Esophagus muscularis mucosa (tissue), 4 donors: ENCODE measurements at places on chromosomes 12 and 14. TPM values are rescaled to one million over a fixed set of nuclear protein-coding genes. Genes with fewer than 3 reads are reported as not detected.

DNA sequence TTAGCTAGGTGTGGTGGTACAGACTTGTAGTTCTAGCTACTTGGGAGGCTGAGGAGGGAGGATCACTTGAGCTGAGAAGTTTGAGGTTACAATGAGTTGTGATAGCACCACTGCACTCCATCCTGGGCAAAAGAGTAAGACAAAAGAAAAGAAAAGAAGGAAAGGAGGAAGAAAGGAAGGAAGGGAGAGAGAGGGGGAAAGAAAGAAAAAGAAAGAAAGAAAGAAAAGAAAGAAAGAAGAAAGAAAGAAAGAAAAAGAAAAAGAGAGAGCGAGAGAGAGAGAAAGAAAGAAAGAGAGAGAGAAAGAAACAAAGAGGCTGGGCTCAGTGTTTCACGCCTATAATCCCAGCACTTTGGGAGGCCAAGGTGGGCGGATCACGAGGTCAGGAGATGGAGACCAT is 10.3 kb upstream of the GNPTAB start:
- H3K27ac ChIP-seq = no peak overlapping the region
- H3K4me3 ChIP-seq = no peak overlapping the region
- H3K4me1 ChIP-seq = peaks cover 5% of the 10 kb centered on the region
- no peak for DNase-seq
- H3K27me3 ChIP-seq = no peaks in the 10 kb centered on the region
- H3K36me3 ChIP-seq = no peaks in the 10 kb centered on the region

DNA sequence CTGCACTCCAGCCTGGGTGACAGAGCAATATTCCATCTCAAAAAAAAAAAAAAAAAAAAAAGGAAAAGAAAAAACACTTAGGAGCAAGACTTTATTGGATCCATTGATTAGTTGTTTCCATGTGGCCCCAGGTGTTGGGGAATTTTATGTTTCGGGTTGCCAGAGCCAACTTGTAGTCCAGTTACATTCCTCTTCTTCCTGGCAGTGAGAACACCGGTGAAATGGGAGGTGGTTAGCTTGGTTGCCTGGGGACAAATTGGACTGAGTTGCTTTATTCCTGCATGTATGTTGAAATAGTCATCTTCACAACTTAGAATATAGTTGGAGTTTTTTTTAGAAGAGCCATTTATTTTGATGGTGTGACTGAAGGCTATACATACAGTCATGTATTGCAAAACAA is 12.6 kb downstream of the RCOR1 start:
- DNase-seq = no peak
- no peaks in the 10 kb centered on the region for H3K36me3 ChIP-seq
- H3K27me3 ChIP-seq = no peaks in the 10 kb centered on the region
- no peak overlapping the region for H3K27ac ChIP-seq
- H3K4me3 ChIP-seq = no peak overlapping the region

DNA sequence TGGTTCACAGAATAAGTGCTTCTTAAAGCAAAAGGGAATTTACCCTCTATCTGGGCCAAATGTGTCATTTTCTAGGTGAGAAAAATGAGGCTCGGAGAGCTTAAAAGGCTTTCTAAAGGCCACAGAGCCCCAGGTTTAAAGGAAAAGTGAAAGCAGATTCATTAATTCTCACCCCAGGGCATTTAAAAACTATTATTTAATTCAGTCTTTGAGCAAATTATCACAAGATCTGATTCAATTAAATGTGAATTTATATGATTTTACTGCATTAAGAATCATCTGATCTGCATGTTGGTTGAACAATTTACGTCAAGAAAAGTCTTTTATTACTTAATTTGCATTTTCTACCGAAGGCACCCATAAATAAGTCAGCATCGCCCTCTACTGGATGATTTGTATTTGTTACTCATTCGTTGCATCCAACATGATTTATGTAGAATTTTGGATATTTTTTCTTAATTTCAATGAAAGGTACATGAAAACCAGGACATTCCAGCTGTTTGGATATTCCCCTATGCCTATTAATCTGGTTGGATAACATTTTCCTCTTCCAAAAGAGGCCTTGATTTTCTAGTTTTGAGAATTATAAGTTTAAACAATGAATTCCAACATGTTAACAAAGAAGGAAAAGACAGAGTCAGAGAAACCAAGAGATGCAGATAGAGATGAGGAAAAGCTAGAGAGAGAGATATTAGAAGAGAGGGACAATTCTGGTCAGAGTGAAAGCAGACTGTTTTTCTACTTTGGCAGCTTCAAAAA is 19.1 kb upstream of the DHRS7 start:
- H3K27ac ChIP-seq = peak overlapping the region; percentile 54
- H3K36me3 ChIP-seq = no peaks in the 10 kb centered on the region
- peaks cover 13% of the 10 kb centered on the region for H3K4me1 ChIP-seq
- H3K27me3 ChIP-seq = no peaks in the 10 kb centered on the region
- H3K4me3 ChIP-seq = peak overlapping the region; percentile 60

The GPR132 gene
- total RNA-seq = 1.2 TPM

DNA sequence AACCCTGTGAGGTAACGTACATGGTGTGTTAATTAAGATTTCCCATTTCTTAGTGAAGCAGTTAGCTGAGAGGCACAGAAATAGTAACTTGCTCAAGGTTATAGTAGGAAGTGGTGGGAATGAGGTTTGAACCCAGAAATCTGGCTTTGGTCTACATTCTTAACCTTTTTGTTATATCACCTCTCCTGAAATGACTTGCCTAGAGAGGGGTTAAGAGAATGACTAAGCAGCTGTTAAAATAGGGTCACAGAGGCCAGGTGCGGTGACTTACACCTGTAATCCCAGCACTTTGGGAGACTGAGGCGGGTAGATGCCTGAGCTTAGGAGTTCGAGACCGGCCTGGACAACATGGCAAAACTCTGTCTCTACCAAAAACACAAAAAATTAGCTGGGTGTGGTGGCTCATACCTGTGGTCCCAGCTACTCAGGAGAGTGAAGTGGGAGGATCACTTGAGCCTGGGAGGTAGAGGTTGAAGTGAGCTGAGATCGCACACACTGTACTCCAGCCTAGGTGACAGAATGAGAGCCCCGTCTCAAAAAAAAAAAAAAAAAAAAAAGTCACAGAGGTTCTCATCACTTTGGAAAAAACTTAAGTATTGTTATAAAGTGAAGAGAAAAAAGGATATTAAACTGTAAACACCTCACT is 57.6 kb upstream of the RD3L start:
- DNase-seq = no peak
- H3K27ac ChIP-seq = no peak overlapping the region
- H3K4me1 ChIP-seq = no peaks in the 10 kb centered on the region

- peaks cover 41% of the 10 kb centered on the region for H3K27me3 ChIP-seq
- no peak overlapping the region for H3K4me3 ChIP-seq
- H3K27ac ChIP-seq = no peak overlapping the region
Observed at GRCh38 chr14:76537906-76538647, 162.1 kb downstream of the ESRRB start.

DNA sequence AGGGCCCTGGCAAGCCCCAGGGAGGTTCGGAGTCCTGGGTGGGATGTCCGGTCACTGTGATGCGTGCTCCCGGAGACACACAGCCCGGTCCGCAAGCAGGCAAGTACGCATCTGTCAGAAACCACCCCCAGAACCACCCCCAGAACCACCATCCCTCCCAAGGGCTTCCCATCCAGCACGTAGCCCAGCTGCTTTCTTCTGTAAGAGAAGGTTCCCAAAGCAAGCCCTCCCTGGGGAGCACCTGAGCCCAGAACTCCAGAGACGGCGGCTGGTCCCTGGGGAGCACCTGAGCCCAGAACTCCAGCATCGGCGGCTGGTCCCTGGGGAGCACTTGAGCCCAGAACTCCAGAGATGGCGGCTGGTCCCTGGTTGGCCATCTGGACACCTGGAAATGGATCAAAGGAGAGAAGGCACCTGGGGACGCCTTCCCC is 2.6 kb upstream of the FBRSL1 start:
- DNase-seq = no peak
- H3K27me3 ChIP-seq = peaks cover under 1% of the 10 kb centered on the region

GRCh38 chr12:4786795-4787194 is 66.6 kb downstream of the GALNT8 start:
- no peak overlapping the region for H3K27ac ChIP-seq
- no peak for DNase-seq
- no peak overlapping the region for H3K4me3 ChIP-seq
- H3K27me3 ChIP-seq = no peaks in the 10 kb centered on the region

The SLC7A7 gene
- total RNA-seq = 9.6 TPM

- DNase-seq = no peak
- no peaks in the 10 kb centered on the region for H3K36me3 ChIP-seq
- H3K4me1 ChIP-seq = no peaks in the 10 kb centered on the region
- H3K4me3 ChIP-seq = no peak overlapping the region
Observed at GRCh38 chr14:29716150-29716549, 211.5 kb downstream of the PRKD1 start.

The OSBPL8 gene
- 54.5 TPM for total RNA-seq

DNA sequence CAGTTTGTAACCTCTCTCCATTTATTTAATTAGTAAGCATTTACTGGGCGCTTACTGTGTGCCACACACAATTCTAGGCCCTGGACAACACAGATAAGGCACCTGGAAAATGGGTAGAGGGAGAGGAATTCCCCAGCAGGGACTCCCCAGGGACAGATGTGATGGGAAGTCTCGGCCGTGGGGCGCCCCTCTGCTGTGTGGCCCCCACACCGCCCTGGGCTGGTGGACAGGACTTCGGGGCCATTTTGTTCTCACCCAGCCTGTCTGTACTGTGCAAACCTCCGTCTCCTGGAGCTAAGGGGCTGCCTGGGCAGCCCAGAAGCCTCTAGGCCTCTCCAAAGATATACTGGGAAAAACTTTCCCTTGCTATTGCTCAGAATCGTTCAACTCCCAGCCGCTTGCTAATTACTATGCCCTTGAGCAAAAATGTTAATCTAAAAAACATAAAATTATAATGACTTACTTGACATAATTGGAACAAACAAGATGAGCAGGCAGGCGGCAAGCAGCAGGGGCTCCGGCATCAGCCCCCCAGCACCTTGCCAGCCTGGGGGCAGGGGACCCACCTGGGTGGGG is 64.4 kb upstream of the NCOR2 start:
- no peaks in the 10 kb centered on the region for H3K36me3 ChIP-seq
- no peaks in the 10 kb centered on the region for H3K27me3 ChIP-seq
- no peak overlapping the region for H3K4me3 ChIP-seq
- peaks cover 31% of the 10 kb centered on the region for H3K4me1 ChIP-seq

DNA sequence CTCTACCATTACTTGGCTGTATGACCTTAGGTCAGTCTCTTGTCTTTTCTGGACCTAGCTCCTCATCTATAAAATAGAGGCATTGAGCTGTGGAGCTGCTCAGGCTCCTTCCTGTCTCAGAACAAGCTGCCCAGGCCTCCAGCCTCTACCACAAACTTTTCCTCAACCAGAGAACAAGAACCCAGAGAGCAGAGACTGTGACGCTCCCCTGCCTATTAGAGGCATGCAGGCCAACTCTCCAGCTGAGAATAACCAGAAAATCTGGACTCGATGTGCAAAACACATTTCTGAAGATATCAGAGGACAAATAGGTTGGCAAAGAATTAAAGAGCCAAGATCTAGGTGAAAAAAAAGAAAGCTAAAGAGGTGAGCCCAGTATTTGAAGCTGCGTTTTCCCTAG is 17.8 kb upstream of the PNMA1 start:
- DNase-seq = no peak
- H3K36me3 ChIP-seq = peaks cover 74% of the 10 kb centered on the region
- H3K4me3 ChIP-seq = no peak overlapping the region
- H3K27ac ChIP-seq = peak overlapping the region; percentile 98

DNA sequence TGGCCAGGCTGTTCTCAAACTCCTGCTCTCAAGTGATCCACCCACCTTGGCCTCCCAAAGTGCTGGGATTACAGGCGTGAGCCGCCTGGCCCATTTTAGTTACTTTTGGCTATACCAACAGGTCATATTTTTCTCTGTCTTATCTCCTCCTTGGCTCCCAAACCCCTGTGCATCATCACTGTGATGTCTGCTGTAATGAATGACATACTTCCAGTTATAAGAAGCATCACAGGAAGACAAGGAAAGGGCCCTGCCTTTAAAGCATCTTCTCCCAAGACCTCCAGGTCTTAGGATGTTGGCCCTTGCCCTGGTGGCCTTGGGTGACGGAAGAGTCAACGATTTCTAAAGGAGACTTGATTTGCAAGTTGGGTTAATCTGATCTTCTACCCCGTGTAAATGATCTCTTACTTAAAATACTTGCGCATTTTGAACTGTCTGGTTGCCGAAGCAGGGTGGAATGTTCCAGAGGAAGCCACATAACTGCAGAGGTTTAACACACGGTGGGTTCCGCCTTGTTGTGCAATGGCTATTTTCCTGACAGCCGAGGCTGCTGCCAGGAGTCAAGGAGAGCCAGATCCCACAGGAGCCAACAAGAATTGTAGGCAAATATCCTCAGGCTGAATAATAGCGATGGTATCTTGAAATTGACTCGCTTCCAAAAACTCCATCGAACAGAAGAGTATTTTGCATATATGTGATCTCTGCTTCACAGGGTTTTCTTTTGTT is 55.7 kb upstream of the PLXNC1 start:
- no peaks in the 10 kb centered on the region for H3K27me3 ChIP-seq
- H3K36me3 ChIP-seq = no peaks in the 10 kb centered on the region
- no peak for DNase-seq

DNA sequence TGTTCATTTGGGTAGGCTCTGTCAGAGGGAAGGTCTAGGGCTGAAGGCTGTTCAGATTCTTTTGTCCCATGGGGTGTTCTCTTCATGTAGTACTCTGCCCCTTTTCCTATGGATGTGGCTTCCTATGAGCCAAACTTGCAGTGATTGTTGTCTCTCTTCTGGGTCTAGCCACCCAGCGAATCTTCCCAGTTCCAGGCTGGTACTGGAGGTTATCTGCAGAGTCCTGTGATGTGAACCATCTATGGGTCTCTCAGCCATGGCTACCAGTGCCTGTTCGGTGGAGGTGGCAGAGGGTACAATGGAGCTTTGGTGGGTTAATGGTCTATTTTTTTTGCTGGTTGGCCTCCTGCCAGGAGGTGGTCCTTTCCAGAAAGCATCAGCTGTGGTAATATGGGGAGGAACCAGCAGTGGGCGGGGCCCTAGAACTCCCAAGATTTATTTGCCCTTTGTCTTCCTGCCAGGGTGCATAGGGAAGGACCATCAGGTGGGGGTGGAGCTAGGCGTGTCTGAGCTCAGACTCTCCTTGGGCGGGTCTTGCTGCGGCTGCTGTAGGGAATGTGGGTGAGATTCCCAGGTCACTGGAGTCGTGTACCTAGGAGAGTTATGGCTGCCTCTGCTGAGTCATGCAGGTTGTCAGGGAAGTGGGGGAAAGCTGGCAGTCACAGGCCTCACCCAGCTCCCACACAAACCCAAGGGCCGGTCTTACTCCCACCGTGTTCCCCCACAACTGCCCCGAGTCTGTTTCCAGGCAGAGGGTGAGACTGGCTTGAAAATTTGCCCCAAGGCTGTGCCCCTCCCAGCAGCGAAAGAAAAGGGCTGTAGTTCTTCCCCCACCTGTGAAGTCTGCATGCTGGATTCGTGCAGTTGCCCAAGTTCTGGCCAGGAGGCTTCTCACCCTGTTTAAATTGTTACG is 17.5 kb downstream of the MTRFR start:
- no peak overlapping the region for H3K27ac ChIP-seq
- no peak for DNase-seq
- H3K4me1 ChIP-seq = peaks cover 25% of the 10 kb centered on the region
- H3K27me3 ChIP-seq = no peaks in the 10 kb centered on the region
- H3K4me3 ChIP-seq = no peak overlapping the region
